ENCODE measurements at places on chromosomes 12 and 14. TPM values are rescaled to one million over a fixed set of nuclear protein-coding genes. Genes with fewer than 3 reads are reported as not detected.

KLHDC1 gene
- 0.90 TPM for total RNA-seq

RNASE3 gene
- total RNA-seq, result not detected

TMBIM4 gene
- 29.4 TPM for total RNA-seq

CPNE6 gene
- total RNA-seq, result not detected

DYRK4 gene
- 20.0 TPM for total RNA-seq

LBHD2 gene
- total RNA-seq, result not detected

DNA sequence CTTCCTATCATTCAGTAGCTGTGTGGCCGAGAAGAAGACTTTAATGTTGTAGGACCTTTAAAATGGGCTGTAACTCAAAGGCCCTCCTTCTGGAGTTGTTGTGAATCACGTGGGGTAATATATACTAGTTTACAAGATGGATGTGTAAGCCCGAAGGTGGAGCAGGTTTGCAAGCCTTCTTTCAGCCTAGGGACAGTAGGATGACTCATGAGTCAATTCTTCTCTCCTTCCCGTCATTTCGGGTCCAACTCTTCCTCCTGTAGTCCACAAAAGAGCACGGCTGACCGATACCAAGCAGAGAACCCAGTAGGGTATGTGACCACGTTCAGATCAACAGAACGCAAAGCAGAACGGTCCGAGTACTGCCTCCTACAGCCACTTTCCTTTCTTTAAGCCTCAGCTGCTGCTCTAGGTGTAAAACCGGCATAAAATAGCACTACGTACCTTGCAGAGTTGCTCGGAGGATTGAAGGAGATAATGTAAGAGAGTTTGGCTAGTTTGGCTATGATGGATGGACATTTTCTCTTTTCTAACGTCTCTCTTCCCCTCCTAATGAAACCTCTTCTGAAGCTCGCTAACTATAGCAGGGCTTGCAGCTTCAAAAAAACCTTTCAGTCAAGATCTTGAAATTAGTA, 1.3 kb upstream of the RASSF3 start:
- peak; percentile 85 for DNase-seq

DNA sequence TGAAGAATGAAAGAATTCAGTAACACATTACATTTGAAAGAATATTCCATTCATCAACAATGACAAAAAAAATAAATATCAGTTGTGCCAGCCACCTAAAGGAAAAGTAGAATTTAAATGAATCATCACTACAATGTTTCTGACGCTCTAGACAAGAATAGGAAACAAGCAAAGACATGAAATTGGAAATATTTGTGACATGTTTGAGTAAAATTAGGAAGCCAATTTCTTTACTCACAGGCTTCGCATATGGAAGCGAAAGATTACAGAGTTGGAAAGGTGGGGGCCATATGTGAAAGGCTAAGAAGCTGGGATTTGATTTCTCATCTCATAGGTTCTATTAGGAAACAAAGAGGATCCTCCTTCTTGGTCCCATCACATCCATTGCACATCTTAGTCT, 279.0 kb downstream of the IPO8 start:
- DNase-seq, result peak; percentile 93

GRCh38 chr12:129840145-129840884, 63.5 kb downstream of the TMEM132D start:
- DNase-seq, result no peak

- DNase-seq, result peak; percentile 40
These were observed 570 bp downstream of the DMAC2L start for GRCh38 chr14:50312734-50313054.

GRCh38 chr14:66295386-66295785, 190.8 kb upstream of the CCDC196 start:
- no peak for DNase-seq

DNA sequence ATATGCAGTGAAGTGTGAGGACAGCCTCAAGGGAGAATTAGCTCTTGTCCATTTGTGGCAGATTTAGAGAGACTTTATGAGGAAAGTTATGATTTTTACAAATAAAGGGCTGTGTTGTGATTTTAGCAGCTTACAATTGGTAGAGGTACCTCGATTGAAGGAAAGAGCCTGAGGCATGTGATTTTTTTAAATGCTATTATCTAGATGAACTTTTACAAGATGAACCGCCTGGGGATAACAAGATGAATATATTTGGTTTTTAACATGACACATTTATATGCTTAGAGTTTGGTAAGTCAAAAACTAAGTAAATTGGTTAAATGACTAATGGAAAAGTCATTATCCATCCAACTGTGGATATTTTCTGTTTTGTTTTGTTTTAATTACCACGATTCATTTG, 52.6 kb downstream of the AEBP2 start:
- DNase-seq, result no peak

DNA sequence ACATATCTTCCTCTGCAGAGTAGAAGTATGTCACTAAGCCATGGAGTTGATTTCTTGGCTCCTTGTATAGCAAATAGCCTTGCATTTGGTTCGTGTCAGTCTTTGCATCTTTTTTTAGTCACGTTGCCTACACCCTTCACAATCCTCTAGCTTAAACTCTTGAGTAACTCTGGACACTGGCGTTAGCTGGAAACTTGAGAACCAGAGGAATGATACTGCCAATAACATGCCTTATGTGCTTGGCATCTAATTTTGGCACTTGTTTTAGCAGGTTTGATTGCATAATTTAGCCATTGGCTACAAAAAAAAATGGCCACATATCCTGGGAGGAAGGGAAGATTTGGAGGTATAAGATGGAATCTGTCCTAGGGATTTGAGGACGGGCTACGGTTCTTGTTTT, 136.2 kb downstream of the ETV6 start:
- DNase-seq, result peak; percentile 93

DNA sequence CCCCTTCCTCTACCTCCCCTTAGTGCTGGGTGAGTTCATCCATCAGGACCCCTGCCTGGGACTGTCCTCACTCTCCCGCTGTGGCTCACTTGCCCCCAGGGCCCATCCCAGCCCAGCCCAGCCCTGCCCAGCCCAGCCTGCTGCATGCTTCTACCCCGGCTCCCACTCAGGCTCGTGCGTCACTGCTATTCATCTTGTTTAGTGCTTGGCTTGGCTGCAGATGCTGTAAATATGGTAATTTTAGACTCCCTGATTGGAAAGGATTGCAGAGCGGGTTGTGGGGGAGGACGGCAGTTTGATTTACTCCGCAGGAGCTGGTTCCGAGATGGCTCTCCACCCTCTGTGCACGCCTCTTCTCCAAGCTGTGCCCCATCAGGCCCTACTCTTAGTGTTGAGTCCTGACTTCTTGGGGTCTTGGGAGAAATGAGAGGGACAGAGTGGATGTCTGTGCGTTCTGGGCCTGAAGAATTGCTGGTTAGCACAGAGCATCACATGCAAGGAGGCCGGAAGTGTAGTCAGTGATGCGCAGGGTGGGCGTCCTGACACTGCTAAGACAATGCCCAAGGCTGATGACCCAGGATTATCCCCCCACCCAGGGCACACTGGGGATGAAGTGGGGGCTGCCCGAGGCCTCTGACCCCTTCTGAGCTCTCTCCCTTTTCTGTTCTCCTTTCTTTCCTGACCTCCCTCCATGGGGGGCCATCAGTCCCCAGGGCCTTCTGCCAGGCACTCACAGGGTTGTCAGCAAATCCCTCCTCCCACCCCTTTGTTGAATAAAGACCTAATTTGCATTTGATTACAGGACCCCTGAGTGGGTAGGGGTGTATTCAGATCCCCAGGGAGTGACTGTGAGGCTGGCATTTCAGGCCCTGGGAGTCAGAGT, 244.4 kb downstream of the ZFP36L1 start:
- DNase-seq, result peak; percentile 96

GRCh38 chr14:103550451-103551337, 11.8 kb downstream of the BAG5 start:
- no peak for DNase-seq

GRCh38 chr12:111444314-111444924, 38.7 kb downstream of the SH2B3 start:
- DNase-seq, result no peak

DNA sequence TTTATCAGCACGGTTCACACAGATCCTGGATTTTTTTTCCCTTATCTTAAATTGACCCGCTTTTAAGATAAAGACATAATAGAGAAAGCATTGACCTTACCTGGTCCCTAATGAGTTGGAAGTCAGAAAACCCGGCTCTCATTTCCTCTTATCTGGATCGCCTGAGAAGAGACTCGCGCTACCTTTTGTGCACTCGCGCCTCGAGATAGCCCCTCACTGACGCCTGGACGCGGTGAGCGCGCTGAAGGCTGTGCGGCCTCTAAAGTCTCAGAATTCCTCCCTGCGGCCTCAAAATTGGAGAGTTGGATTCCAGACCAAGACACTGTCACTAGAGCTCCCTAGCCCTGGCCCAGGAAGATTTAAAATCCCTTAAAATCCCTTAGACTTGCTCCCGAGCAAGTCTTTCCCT, 7.0 kb downstream of the NKX2-1 start:
- no peak for DNase-seq

DNA sequence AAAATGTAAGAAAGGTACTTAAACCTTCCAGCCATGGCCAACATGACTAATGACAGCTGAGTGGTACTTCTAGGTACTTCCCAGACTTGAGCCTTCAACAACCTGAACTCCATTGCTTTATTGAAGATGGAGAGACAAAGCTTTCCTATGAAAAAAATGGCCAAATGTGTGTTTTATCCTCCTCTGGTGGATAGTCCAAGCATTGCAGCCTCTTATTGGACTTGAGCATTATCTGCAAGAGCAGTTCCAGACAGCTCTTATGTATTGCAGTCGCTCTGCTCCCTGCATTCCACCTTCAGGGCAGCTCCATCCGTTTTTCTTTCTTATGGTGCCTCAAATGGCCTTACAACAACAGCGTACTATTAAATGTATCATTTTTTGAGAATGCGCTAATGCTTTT, 588.2 kb downstream of the NRXN3 start:
- DNase-seq, result peak; percentile 63

DNA sequence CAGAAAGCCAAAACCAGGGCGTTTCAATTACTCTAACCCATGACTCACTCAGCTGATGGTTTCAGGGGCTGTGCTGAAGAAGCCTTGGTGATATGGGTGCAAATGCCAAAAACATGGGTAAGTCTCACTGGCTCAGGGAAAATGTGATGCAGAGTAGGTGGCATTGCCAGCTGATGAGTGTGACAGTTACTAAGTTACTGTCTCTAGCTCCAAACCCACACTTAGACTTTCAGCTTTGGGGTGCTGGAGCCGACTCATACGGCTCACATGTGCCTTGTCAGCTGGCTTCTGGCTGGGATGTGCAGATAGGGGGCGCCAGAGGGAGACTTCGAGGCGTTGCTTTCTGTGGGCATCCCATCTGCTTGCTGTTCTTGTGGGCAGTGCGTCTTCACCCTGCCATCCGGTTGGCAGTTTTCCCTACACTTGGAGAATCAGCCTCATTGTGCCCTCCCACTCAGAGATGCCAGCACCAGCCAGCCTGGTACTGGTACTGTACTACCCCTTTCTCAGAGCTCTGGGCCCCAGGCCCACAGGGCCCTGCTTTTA, 11.1 kb upstream of the KRT7 start:
- DNase-seq, result peak; percentile 80

All from bronchial epithelial cell (primary cell).